ENCODE measurements at places on chromosomes 12 and 14. TPM values are rescaled to one million over a fixed set of nuclear protein-coding genes. Genes with fewer than 3 reads are reported as not detected.

GRCh38 chr12:91241756-91242155 lies 59.1 kb upstream of the DCN start:
- no peak for DNase-seq

LUM gene
- not detected for total RNA-seq

DNA sequence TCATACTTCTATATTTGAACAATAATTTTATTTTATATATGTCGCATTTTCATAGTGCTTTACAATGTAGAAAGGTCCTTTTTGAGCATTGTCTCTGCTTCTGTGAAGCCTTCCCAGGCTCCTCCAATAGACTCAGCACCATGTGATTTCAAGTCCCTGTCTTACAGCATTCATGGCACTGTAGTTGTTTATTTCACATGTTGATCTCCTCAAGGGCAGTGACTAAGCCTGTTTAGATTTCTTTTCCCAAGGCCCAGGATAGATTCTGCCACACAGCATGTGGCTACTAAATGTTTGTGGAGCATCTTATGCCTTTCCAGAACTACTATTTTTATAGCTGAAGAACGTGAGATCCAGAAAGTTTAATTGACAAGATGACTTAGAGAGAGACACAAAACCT lies 391.7 kb downstream of the TMEM117 start:
- no peak for DNase-seq

DNA sequence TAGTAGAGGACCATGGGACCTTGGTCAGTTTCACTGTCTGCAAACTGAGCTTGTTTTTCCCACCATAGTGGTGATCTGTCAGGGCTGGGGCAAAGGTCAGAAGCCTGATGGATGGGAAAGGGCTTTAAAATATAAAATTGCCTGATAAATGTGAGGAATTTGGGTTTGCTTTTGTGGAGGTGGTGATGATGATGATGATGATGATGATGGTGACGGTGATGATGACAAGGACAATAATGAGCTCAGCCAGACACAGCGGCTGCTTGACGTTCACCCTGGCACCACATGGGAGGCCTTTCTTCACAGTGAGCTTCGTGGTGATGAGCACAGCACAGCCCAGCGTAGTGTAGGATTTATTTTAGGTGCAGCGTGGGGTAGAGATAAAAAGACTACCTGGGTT lies 243.7 kb downstream of the SLC41A2 start:
- no peak for DNase-seq

- DNase-seq, result no peak
Observed at GRCh38 chr14:92507174-92507768, 6.3 kb upstream of the RIN3 start.

All from H9 (cell line).